Stimulated activated CD4-positive, alpha-beta T cell treated with anti-CD3 and anti-CD28 coated beads, Interleukin-15, amount 100 ng/mL, for 1 hour (primary cell): ENCODE measurements at places on chromosomes 1 and 21.

GRCh38 chr1:111620441-111620971 is 917 bp downstream of the RAP1A start:
- no peak for DNase-seq

- DNase-seq: no peak
Observed at GRCh38 chr1:94284476-94284875, 47.1 kb upstream of the ARHGAP29 start.

DNA sequence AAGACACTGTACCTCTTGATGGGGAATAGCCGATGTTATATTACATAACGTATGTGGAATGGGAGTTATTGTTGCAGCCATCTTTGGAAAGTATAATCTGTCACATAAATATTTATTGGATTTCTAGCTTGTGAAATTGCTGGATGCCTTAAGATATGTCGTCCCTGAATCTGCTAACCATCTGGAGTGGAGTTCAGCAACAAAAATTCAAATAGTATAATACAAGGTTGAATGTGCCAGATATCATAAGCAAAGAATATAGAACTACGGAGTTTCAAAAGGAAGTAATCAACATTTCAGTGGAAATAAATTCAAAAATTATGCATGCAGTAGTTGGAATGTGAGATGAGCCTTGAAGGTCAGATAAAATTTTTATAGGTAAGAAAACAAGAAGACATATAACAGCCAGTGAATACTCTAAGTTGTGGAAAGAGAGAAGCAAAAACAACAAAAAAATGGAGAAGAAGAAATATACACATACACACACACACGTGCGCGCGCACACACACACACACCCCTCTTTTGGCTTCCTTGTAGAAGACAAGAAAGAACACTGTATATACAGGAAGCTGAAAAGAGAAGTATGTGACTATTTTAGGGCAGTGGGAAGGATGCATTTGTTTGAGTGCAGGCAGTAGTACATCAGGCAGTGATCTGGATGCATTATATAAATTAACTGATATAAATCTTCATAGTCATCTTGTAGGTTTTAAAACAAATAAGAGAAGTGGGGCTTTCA is 516.7 kb downstream of the KCNT2 start:
- no peak for DNase-seq

- DNase-seq: no peak
Observed at GRCh38 chr1:243597383-243597782, 252.7 kb downstream of the AKT3 start.

GRCh38 chr1:6121021-6121421 is 59.1 kb downstream of the CHD5 start:
- no peak for DNase-seq

DNA sequence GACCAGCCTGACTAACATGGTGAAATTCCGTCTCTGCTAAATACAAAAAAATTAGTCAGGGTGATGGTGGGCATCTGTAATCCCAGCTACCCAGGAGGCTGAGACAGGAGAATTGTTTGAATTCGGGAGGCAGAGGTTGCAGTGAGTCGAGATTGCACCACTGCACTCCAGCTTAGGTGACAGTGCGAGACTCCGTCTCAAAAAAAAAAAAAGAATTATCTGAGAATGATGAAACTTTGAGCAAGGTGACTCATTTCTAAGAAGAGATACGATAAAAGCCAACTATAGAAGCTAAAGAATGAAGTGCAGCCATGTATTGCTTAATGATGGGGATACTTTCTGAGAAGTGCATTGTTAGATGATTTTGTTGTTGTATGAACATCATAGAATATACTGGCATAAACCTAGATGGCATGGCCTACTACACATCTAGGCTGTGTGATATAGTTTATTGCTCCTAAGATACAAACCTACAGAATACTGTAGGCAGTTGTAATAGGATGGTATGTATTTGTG is 64.7 kb downstream of the SNRPE start:
- DNase-seq: no peak

DNA sequence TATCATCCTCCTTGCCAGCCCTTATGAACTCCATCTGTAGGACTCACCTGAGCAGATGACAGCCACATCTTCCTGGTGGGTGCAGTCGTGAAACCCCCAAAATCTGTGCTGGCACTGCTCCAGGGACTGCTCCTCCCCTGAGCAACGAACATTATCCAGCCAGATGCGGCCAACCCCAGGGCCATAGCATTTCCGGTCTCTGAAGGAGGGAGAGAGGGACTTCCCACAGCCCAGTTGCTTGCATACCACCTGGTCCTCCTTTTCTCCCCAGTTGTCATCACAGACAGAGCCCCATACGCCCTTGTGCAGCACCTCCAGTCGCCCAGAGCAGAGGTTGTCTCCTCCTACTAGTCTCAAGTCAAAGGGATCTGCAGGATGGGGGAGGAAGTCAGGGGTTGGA is 8.5 kb downstream of the CD5L start:
- DNase-seq: no peak

DNA sequence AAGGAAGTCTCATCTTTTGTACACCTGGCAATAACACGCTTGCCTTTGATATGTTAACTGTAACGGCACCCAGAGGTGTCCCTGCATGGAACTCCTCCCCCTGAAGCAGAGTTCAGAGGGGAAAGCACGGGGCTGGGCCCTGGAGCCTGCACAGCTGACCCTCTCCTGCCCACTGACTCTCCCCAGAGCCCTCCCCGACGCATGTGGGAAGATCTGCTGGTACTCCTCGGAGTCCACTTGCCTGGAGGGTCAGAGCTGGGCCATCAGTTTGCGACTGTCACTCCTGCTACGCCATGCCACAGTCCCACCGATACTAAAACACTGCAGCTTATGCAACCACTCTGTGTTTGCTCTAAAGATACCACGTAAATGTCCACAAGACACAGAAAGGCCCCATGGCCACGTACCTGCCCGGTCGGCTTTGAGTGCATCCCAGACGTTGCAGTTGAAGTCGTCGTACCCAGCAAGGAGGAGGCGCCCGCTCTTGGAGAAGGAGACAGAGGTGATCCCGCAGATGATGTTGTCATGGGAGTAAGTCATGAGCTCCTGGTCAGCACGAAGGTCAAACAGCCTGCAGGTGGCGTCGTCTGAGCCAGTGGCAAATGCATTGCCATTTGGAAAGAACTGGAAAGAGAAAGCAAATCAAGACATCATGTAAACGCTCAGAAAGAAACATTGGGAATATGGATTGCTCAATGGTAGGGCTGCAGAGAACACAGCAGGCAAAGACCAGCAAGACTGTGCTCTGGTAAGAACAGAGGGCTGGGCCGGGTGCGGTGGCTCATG is 10.6 kb upstream of the NADK start:
- no peak for DNase-seq

DNA sequence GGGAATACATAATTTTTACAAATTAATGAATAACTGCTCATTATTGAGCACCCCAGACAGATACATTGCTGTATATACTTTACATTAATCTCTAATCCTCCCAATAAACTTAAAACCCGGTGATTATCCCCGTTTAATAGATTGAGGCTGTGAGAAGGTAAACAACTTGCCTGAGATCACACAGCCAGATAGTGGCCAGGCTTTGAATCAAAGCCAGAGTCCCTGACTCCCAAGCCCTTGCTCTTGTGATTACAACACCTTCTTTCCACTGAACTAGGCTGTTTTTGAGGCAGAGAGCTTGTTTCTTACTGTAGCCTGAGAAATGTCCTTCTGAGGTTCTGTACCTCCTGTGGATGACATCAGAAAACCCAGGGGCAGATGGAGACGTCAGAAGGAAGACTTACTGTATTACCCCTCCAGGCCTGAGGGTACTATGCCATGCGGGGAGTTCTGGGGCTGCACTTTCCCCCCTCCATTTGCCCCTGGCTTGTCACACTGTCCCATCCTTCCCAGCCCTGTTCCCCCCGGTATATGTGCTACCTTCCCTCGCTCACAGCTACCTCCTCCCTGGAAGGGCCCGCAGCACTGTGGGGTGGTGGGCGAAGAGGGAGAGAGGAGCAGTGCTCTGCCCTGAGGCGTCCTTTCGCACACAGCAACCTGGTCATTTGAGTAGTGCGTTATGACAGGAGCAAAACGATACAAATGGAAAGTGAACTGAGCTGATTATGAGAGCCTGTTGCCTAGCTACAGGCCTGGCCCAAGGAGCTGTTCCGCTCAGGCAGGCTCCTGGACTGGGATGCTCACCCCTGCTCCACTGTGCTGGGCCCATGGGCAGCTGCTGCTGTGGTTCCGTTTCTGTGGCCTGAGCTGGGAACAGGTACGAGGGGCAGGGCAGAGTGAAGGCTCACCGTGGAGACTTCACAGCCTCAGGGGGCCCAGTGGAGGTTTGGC is 4.6 kb downstream of the KCNC4 start:
- no peak for DNase-seq

DNA sequence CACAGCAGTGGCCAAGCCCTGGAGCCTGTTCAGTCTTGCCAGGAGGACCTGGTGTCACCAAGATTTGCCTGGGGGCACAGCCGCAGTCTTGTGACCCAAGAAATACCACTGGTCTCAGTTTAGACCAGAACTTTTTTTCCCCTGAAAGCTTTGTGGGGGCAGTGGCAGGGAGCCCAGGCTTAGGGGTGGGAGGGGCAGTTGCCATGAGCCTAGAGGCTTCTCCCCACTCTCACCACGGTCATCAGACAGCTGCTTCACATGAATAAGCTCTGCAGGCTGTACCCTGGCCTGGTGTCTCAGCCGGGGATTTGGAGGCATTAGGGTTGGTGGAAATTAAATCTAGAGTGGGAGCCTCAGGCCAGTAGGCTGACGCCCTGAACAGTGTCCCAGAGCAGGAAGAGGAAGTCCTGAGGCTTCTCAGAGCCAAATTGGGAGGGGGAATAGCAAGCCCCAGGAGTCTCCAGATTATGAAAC is 73.7 kb downstream of the SLC16A1 start:
- DNase-seq: no peak

- DNase-seq: no peak
Observed at GRCh38 chr1:154430903-154431302, 25.8 kb downstream of the IL6R start.

DNA sequence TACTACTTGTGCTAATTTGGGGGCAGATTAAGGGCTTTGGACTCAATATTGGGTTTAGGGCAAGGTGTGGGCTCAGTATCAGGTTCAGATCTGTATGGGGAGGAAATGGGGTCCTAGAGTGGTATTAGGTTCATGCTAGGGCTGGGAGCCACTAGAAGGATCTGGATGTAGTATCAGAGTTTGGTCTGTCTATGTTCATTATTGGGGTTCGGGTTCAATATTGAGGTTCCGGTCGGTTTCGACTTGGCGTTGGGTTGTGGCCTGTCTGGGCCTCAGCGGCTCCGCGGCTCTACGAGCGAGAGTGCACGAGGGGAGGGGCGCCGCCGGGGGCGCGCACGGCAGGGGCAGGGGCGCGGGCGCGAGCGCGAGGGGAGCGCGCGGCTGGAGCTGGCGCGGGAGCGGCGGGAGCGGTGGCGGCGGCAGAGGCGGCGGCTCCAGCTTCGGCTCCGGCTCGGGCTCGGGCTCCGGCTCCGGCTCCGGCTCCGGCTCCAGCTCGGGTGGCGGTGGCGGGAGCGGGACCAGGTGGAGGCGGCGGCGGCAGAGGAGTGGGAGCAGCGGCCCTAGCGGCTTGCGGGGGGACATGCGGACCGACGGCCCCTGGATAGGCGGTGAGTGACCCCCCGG is at the start of gene PTPRF:
Gene PTPRF, plus strand, starts transcription at position 401 of the 624 bp plus-strand sequence. CDS start 14,193 bp downstream, outside the sequence.
- no peak for DNase-seq

DNA sequence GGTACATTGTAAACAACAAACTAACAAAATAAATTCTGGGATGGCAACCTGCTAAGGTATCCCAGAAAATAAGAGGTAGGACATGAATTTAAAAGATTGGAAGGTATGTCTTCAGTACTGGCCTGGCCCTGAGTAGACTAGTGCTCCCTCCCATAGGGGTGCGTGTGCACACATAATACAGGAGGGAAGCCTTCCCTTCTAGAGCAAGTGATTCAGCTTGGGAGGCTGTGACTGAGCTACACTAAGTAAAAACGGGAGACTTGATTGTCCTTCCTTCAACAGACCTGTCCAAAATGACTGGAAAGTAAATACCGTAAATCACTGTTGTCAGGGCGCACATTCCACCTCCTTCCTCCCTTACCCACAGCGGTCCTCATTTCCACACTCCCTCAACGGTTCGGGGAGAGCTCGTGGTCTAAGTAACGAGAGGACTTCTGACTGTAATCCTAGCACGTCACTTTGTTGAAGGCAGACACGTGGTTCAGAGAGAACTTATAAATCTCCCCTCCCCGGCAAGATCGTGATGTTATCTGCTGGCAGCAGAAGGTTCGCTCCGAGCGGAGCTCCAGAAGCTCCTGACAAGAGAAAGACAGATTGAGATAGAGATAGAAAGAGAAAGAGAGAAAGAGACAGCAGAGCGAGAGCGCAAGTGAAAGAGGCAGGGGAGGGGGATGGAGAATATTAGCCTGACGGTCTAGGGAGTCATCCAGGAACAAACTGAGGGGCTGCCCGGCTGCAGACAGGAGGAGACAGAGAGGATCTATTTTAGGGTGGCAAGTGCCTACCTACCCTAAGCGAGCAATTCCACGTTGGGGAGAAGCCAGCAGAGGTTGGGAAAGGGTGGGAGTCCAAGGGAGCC is at the start of gene TGFB2:
Gene TGFB2, plus strand, starts transcription at position 523 of the 859 bp plus-strand sequence. CDS start 1,366 bp downstream, outside the sequence.
- no peak for DNase-seq

DNA sequence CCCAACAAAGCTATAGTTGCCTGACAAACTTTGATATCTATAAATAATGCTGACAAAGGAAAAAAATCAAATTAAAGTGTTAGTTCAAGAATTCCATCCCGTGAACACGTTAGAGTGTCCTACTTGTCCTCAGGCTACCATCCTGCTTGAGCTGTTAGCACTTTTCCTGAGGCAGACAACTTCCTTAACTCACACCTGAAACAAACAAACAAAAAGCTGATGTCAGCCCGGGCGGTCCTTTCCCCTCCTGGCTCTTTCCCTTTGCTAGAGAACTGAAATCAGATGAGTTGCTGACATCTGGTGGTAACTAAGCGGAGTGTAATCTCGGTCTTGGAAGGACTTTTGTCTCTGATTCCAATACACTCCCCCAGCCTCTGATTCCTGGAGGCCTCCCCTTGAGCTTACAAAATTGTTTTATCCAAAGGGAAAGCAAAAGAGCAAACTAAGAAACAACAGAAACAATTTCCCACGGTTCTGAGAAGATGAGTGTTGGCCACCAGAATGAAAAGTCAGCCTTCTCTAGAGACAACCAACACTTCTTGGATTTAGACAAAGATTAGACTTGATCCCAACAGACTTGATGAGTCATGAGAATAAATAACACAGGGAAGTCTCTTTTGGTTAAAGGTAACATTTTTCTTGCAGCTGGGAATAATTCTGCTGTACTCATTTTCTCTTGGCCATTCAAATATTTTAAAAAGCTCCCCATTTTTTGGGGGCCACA is 135.4 kb downstream of the PROX1 start:
- DNase-seq: no peak

DNA sequence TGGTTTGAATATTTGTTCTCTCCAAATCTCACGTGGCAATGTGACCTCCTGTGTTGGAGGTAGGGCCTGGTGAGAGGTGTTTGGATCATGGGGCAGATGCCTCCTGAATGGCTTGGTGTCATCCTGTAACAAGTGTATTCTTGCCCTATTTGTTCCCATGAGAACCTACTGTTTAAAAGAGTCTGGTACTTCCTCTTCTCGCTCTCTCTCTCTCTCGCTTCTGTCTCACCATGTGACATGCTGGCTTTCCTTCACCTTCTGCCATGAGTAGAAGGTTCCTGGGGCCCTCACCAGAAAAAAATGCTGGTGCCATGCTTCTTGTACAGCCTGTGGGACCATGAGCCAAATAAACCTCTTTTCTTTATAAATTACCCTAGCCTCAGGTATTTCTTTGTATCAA is 8.4 kb upstream of the PAXBP1 start:
- no peak for DNase-seq
